Activated CD4-positive, alpha-beta T cell treated with anti-CD3 and anti-CD28 coated beads, Interleukin-2, amount 50 U/mL, for 24 hours (primary cell): ENCODE measurements at places on chromosomes 13 and 19.

DNA sequence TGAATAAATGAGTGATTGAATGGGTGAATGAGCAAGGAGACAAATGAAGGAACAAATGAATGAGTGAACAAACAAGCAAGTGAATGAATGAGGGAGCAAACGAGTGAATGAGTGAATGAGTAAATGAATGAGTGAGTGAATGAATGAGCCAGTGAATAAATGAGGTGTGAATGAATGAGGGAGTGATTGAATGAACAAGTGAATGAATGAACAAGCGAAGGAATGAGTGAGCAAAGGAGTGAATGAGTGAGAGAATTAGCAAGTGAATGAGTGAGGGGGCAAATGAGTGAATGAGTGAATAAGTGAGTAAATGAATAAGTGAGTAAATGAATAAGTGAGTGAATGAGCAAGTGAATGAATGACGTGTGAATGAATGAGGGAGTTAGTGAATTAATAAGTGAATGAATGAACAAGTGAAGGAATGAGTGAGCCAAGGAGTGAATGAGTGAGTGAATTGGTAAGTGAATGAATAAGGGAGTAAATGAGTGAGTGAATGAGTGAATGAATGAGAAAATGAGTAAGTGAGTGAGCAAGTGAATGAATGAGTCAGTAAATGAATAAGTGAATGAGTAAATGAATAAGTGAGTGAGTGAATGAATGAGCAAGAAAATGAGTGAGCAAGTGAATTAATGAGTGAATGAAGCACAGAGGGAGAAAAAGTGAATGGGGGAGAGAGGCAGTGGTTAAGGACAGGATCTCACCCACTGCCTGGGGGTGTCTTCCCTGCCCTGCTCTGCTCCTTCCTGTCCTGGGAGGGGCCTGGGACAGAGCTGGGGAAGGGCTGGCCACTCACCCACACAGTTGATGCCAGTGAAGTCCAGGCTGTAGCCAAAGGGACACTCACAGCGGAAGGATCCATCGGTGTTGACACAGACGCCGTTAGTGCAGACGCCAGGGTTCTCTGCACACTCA is 36.4 kb downstream of the CCL25 start:
- DNase-seq, result no peak

GRCh38 chr13:23183292-23183691 is 2.5 kb downstream of the SGCG start:
- no peak for DNase-seq

- DNase-seq, result no peak
Measured at GRCh38 chr13:95800436-95800835, 123.5 kb downstream of the DNAJC3 start.

- no peak for DNase-seq
Measured at GRCh38 chr19:8335343-8336071, 7.6 kb downstream of the KANK3 start.

- DNase-seq, result no peak
Measured at GRCh38 chr13:109135018-109135417, 505.6 kb downstream of the MYO16 start.

DNA sequence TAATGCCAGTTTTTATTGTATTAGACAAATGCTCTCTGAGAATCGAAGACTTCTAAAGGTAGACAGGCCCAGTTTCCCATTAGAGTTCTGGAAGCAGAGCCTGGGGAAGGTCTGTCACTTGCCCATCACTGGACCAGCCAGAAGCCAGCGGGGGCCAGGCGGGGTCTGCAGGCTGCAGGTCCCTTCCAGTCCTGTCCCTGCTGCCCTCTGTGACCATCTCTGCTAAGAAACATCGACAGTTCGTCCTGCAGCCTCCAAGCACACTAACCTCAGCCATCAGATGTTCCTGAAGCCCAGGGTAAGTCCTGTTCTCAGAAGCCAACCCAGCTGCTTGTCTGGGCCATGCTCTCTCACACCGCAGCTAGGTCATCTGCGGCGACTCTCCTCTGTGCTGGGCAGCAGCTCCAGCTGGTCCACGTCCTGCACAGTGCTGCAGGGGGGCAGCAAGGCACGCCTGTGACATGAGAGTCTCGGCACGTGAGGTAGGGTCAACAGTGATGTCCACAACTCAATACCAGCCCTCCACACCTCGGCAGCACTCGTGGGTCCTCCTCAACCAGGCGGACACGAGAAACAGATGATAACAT is 2.9 kb upstream of the ADPRHL1 start:
- DNase-seq, result no peak

DNA sequence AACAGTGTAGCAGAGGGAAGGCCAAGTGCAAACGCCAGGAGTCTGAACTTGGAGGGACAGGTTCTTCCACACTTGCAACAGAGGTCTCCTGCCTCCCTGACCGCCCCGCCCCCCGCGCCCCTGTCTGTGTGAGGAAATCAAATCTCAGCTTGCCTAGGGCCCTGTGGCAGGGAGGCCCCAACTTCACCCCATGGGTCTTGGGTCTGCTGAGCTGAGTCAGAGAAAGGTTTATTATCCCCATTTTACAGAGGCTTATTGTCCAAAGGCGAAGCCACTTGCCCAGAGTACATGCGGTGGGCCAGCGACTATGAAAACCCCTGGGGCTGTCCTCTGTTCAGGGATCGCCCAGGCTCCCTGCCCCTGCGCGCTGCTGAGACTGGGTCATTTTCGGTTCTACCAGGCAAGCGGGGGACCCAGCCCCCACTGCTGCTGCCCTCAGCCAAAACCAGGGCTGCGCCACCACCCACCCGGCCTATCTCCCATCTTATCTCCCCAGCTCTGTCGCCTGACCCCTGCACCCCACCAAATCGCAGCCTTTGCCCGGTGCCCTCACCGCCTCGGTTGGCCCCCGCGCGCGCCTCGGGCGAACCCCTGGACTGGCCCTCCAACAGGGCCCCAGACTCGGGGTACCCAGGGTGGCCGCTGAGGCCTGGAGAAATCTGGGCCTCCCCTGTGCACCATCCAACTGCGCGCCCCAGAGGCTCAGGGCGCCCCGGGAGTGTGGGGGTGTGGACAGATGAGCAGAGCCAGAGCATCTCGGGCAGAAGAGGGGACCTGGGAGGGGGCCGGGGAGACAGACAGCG is 850 bp upstream of the CERS4 start:
- DNase-seq, result no peak

- no peak for DNase-seq
Measured at GRCh38 chr13:91115776-91116175, 231.7 kb upstream of the MIR17HG start.

DNA sequence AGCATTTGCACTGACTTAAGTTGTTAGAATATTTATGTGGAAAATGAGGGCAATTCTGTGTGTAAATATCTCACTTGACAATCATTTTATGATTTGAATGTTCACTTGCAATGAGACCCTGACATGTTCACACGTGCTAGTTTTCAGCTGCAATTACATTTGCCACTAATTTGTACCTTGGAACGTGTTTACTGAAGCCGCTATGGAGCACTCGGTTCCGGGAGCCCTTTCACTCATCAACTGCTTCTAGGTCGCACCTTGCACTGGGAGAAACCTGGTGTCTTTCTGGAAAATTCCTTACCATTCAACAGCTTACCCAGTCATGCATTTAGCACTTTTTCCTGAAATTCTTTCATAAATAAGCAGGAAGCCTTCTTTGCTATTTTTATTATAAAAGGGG is 229.6 kb downstream of the ZIC5 start:
- no peak for DNase-seq

DNA sequence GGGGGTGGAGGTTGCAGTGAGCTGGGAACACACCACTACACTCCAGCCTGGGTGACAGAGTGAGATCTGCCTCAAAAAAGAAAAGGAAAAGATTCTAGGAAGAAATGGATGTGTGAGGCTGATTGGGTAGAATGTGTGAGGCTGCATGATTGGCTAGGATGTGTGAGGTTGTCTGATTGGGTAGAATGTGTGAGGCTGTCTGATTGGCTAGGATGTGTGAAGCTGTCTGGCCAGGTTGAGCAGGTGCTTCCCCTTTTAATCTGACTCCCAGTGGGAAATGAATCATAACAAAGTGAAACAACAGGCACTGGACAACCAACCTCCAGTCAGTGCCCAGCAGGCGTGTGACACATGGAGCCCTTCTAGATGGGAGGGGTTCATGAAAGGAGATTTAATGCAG is 14.7 kb downstream of the C13orf46 start:
- DNase-seq, result no peak

DNA sequence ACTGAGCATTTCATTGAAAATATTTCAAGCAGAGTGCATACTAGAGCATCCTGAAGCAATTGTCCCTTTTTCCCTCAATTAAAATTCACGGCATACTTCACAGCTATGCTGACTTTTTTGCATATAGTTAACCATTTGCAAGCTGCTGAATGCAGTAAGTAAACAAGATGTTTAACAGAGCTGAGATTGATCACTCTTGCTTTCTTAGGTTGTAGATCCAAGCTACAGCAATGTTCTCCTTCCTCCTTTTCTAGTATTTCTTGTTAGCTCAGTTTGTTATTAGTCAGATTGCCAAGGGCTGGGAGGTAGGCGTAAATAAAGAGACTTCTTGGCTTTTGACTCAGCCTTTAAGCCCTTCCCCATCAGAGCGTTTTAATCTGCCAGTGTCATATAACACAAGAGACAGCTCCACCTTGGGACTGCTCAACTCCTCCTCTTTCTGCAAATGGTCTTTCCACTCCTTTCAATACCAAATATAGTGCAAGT is at the start of gene SLITRK6:
Gene SLITRK6, minus strand, starts transcription at position 323 of the 486 bp plus-strand sequence. CDS start 2,911 bp downstream, outside the sequence.
- DNase-seq, result no peak

GRCh38 chr13:22077764-22078163 is 406.9 kb downstream of the FGF9 start:
- DNase-seq, result no peak

GRCh38 chr13:50512474-50513299 is 330.8 kb downstream of the DLEU7 start:
- no peak for DNase-seq

GRCh38 chr13:90902255-90902654 is 445.2 kb upstream of the MIR17HG start:
- DNase-seq, result no peak

- DNase-seq, result no peak
Measured at GRCh38 chr13:46544208-46544607, 8.8 kb upstream of the LRCH1 start.

DNA sequence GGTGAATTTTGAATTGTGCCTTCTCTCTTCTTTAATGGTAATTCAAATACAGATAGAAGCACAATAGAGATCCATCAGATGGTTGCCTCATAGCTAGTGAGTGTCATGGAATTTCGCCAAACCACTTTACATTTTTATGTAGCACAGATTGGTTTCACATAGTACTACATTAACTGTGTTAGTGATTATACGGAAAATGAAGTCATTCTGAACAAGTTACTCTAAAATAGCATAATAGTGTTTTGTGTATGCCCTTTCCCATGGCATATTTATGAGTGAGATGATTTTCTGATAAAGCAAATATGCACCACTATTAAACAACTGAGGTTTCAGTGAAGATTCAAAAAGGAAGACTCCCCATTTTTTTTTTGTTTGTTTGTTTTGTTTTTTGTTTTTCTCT is 1623.5 kb downstream of the PCDH9 start:
- no peak for DNase-seq

DNA sequence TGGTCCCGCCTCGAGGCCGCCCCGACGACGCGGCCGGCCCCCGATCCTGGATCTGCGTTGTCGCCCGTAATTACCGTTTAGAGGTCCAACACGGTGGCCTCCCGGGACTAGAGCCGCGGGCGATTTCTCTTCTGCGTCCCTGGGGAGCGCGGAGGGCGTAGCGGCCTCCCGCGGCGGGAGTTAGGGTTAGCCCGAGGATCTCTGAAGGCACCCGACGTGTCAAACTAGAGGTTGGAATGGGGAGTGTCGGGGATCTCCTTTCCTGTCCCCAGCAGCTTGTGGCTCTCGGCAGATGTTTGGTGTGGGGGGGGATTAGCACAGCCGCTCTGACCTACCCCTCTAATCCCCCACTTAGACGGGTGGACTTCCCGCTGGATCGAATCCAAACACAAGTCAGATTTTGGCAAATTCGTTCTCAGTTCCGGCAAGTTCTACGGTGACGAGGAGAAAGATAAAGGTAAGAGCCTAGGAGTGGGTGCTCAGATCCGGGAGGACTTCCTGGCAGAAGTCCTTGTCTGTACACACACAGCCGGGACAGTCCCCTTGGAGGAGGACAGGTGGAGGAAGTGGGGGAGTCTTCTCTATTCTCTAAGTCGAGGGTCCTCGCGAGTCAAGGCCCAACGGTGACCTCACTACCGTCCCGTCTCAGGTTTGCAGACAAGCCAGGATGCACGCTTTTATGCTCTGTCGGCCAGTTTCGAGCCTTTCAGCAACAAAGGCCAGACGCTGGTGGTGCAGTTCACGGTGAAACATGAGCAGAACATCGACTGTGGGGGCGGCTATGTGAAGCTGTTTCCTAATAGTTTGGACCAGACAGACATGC is 581 bp downstream of the CALR start:
- no peak for DNase-seq

DNA sequence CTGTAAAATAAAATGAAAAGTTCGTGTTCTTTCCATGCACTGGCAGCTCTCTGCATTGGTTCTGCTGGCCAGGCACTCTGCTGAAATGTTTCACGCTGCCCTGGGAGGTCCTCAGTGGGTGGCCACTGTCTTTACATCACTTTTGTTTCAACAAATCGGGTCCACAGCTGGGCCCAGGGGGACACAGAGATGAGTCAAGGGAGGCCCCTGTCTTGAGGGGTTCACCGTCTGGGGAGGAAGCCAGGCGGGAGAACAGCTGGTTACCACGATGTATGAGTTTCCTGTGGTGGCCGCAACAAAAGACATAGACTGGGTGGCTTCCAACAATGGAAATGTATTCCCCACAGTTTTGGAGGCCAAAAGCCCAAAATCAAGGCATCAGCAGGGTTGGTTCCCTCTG is 5.1 kb upstream of the KLF2 start:
- no peak for DNase-seq

- peak; percentile 69 for DNase-seq
Measured at GRCh38 chr19:15466851-15467733, 2.7 kb upstream of the RASAL3 start.

- no peak for DNase-seq
Measured at GRCh38 chr19:52670046-52670445, 31.9 kb upstream of the ZNF83 start.

DNA sequence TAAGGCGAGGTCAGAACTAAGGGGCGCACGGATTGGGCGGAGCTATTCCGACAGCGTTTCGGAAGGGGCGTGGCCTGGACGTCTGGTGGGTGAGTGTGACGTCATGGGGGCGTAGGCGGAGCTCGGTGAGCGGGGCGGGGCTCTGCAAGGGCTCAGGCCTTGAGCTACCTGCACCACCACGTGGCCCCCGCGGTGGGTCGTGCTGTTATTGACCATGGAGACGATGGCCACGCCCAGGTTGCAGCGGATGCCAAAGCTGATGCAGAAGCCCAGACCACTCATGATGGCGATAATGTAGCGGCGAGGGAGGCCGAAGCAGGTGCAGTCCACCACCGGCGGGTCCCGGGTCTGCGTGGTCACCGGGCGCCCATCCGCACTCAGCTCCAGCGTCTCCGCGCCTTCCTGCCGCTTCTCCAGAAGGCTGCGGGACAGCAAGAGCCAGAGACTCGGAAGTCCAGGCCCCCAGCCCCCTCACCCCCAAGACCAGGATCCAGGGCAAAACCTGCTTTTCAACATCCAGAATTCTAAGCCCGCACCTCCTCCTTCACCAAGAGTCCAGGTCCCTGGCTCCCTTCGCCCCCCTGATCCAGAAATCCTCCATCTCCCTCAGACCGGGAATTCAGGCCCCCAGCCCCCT is 4.8 kb downstream of the SLC17A7 start:
- no peak for DNase-seq

- no peak for DNase-seq
Measured at GRCh38 chr19:47228937-47229675, 1.9 kb downstream of the BBC3 start.

- no peak for DNase-seq
Measured at GRCh38 chr13:51147732-51148131, 36.7 kb upstream of the C13orf42 start.
